ENCODE measurements at places on chromosomes 12 and 14.

DNA sequence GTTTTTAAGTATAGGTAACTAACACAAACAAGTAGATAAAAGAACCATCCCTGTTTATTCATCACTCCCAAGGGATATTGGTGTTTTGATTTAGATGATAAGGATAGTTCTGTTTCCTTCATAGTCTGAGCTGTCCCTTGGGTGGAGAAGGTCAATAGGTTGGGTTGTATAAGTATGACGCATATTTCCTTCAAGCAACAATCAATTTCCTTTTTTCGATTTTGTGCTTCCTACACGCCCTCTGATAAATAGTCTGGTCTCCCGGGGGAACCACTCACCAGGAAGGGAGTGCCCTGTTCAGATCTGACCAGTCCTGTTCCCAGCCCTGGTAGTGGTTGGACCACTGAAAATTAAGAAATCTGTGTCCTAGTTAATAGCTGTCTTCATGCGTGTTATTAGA is 378.8 kb upstream of the FAR2 start:
- no peak for DNase-seq

DNA sequence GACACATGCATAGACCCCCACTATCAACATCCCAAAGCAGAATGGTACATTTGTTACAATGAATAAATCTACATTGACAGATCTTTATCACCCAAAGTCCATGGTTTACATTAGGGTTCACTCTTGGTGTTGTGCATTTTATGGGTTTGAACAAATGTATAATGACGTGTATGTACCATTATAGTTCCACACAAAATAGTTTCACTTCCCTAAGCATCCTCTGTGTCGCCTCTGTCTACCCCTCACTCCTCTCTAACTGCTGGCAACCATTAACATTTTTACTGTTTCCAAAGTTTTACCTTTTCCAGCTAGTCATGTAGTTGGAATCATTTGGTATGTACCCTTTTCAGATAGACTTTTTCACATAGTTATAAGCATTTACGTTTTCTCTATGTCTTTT is 69.5 kb upstream of the LMO3 start:
- no peak for DNase-seq

- no peak for DNase-seq
Observed at GRCh38 chr12:8553088-8553627, 12.5 kb upstream of the CLEC4E start.

- no peak for DNase-seq
Observed at GRCh38 chr12:18990856-18991255, 138.7 kb upstream of the PLEKHA5 start.

GRCh38 chr14:104723651-104724406 is at the start of gene ADSS1:
TSS of gene ADSS1 (plus strand) at chr14:104724229. CDS start at chr14:104724271, 42 bp downstream.
- DNase-seq = peak; percentile 81

GRCh38 chr12:96230646-96231045 is 36.5 kb downstream of the ELK3 start:
- no peak for DNase-seq

DNA sequence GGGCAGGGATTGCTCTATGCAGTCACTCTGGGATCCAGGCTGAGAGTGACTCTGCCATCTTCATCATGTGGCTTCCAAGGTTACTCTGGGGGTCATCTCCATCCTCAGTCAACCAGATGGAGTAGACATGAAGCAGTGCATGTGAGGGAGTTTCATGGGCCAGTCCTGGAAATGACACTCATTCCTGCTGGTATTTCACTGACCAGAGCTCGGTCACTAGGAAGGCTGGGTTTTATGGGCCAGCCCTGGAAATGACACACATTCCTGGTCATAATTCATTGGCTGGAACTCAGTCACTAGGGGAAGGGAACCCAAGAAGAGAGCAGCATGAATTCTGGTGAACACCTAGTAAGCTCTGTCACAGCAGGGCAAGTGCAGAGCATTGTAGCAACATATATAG is 144.7 kb downstream of the SMOC1 start:
- DNase-seq = no peak

- no peak for DNase-seq
Observed at GRCh38 chr14:50260072-50260471, 28.7 kb upstream of the SOS2 start.

GRCh38 chr12:65217086-65217485 is 47.7 kb downstream of the LEMD3 start:
- DNase-seq = no peak

- no peak for DNase-seq
Observed at GRCh38 chr12:117003883-117004404, 93.2 kb downstream of the FBXW8 start.

DNA sequence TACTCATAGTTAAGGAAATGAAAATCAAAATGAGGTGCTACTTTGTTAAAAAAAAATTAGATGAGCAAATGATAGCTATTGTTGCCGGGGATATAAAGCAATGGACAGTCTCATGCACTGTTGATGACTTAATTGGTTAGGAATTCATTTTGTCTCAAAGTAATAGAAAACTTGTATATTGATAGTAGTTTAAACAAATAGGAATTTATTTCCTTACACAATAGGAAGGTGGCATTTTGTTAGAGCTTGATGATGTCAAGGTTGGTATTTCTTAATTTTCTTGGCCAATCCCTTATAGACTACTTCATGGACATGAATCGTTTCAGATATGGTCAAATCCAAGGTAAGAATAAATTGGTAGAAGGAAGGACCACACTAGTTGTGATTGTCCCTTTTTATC is 7.8 kb downstream of the PRPF39 start:
- DNase-seq = no peak

DNA sequence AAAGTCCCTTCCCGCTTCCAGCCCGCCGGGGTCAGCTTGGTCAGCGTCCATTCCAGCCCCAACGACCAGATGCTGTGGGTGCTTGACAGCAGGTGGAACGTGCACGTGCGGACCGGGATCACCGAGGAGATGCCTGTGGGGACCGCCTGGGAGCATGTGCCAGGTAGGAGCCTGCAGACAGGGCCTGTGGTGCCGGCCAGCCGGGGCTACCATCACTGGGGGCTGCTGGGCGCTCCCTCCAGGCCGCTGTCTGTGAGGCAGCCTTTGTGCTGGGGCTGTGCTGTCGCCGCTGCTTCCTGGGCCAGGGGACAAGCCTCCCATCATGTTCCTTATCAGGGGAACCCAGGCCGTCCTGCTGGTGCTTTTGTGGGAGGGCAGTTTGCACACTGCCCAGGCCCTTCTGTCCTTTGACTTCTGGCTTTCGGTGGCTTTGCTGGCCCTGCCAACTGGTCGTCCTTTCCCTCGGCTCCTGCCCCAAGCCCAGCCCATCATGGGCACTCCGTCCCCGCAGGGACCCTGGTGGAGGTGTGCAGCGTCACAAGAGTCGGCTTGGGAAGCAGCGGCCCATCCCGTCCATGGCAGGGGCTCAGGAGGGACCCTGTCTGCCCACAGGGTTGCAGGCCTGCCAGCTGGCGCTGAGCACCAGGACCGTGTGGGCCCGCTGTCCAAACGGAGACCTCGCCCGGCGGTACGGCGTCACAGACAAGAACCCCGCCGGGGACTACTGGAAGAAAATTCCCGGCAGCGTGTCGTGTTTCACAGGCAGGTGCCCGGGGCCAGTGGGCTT is 12.4 kb downstream of the ANKRD9 start:
- no peak for DNase-seq

GRCh38 chr14:94313991-94314655 is 9.0 kb downstream of the SERPINA6 start:
- no peak for DNase-seq

- no peak for DNase-seq
Observed at GRCh38 chr14:35653045-35653444, 119.1 kb downstream of the INSM2 start.

- DNase-seq = peak; percentile 70
Observed at GRCh38 chr12:94603434-94604365, 46.7 kb downstream of the TMCC3 start.

DNA sequence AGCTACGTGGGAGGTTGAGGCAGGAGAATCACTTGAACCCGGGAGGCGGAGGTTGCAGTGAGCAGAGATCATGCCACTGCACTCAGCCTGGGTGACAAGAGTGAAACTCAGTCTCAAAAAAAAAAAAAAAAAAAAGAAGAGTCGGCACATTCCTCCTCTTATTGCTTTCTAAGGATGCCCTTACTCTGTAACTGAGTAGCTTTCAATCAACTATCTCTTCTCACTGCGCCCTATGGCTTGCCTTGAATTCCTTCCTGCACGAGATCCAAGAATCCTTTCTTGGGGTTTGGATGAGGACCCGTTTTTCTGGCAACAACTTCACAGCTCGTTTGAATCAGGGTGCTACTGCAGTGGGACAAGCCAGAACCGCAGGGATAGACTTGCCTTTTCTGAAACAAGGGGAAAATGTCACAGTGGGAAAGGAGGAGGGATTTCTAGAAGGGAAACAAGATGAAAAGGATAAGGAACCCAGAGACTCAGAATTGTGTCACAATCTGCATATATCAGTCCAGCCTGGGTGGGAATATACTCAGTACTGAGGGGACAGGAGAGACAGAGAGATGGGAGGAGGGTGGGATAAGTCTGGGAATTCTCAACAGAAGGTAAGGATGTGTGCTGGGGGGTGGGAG is 16.1 kb upstream of the RND1 start:
- no peak for DNase-seq

DNA sequence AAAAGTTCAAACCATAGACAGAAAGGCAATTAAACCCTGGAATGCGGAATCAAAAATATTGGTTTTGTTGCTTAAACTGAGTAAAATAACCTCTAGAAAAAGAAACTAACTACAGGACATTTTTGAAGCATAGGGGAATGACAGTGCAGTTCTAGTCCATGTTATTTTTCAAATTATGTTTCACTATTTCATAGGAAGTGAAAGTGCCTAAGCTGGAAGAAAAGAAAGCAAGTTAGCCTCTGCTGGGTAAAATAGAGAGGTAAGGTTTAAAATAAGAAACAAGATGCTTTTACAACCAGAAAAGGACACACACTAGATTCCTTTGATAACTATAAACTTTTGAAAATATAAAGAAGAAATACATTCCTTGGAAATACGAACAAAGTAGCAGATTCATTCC is 1.1 kb downstream of the CLECL1 start:
- no peak for DNase-seq

- DNase-seq = no peak
Observed at GRCh38 chr14:34460841-34461240, 1.2 kb downstream of the SPTSSA start.

- DNase-seq = no peak
Observed at GRCh38 chr12:6974180-6974579, 3.5 kb downstream of the EMG1 start.

DNA sequence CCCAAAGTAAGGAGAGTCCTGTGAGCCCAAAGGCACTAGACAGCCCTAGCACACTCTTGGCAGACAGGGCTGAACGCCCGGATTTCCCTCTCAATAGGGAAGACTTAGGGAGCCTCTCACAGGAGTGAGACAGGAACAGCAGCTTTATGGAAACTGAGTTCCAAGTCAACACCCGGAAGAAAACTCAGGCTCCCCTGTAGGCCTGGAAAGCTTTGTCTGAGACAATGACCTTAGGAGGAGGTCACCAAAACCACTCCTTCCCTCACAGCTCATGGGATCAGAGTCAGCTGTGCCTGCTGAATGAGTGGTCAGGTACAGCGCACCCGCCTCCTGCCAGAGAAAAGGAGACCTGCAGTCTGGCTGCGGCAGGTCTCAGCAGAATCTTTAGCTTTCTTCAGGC is 229.5 kb downstream of the CACNA1C start:
- no peak for DNase-seq

DNA sequence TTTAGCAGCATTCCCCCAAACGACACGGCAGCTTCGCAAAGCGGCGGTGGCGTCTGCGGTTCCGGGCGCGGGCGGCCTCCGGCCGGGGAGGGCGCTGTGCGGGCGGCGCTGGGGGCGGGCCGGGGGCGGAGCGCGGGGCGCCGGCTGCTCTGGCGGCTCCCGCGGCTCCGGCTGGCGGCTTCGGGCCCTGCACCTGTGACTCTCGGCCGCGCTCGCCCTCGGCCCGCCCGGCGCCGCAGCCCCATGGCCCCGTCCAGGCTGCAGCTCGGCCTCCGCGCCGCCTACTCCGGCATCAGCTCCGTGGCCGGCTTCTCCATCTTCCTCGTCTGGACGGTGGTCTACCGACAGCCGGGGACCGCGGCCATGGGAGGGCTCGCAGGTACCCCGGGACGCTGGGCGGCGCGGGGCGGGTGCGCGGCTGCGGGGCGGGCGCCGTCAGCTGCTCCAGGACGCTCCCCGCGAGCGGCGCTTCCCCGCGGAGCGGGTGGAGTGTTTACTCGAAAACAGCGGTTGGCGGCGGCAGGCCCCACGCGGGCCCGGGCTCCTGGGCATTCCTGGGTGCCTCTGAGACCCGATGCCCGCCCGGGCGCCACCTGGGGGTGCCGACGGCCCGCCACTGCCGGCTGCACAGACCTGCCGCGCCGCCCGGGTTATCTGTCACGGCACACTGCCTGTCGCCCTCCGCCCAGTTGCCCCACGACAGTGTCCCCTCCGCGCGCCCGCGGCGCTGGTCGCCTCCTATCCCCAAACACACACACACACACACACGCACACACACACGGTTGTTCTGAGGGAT is at the start of gene SLC48A1:
SLC48A1 (plus strand) TSS at position 177 of the 796 bp plus-strand sequence; CDS start at position 244, 67 bp downstream.
- peak; percentile 86 for DNase-seq

DNA sequence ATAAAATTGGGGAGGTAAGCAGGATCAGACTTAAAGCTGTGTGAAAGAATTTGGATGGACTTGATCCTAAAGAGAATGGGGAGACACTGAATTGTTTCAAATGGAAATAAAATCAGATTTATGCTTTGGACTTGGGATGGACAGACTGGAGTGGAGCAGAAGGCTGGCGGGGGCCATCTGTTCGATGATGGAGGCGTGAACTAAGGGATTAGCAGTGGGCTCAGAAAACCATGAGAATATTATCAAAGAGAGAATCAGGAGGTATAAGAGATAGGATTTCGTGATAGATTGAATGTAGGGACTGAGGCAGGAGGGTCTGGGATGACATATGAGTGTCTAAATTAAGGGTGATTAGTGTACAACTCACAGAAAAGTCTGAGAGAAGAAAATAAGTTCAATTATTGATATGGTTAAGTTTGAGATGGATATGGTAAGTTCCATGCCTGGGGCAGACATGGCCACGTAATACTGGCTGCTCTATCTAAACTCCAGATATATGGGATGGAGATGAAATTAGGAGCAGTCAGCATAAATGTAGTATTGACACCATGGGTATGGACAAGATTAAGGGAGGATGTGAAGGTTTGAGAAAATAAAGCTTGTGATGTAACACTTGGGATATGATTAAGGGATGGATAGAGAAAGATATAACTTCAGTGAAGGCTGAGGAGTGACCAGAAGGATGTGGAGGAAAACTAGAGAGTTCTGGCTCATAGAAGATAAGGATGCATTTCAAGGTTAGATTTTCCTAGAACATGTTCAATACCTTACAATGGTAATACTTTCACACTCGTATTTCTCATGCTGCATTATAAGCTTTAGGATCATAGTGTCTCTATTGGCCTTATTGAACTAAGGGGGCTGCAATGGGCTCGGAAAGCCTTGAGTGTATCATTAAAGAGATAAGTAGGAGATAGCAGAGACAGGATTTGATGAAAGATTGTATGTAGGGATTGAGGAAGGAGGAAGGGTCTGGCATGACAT is 1.0 kb upstream of the TSSK4 start:
- no peak for DNase-seq
